CD4-positive, alpha-beta T cell treated with Interleukin-15 for 4 hours (primary cell): ENCODE measurements at places on chromosomes 5 and 9.

GRCh38 chr5:9516591-9516990, 29.3 kb downstream of the SEMA5A start:
- DNase-seq: no peak

GRCh38 chr5:1509346-1510085, 14.2 kb downstream of the LPCAT1 start:
- no peak for DNase-seq

- DNase-seq: no peak
Observed at GRCh38 chr9:94985649-94986048, 259.1 kb downstream of the AOPEP start.

DNA sequence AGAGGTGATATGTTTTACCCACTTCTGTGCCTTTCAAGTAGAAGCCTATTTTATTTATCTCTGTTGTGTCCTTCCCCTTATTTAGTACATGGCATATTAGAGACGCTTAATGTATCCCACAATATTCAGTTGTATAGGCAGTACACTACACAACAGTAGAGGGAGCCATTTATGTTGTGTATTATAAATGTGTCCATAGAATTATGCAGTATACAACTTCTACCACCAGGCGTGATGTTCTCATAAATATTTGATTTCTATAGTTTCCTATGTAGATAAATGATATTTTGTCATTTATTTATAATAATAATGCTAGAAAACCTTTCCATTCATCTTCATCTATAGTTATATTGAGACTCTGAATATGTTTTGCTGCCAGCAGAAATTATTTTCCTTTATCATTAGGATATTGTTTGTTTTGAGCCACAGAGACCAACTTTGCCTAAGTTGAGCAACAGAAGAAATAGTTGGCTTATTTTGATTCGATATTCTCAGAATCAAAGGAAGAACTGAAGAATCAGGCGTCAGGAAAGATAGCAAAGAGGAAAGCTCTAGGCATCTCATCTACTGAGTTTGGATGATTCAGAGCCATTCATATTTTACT, 81.7 kb downstream of the ADAMTS19 start:
- DNase-seq: no peak

DNA sequence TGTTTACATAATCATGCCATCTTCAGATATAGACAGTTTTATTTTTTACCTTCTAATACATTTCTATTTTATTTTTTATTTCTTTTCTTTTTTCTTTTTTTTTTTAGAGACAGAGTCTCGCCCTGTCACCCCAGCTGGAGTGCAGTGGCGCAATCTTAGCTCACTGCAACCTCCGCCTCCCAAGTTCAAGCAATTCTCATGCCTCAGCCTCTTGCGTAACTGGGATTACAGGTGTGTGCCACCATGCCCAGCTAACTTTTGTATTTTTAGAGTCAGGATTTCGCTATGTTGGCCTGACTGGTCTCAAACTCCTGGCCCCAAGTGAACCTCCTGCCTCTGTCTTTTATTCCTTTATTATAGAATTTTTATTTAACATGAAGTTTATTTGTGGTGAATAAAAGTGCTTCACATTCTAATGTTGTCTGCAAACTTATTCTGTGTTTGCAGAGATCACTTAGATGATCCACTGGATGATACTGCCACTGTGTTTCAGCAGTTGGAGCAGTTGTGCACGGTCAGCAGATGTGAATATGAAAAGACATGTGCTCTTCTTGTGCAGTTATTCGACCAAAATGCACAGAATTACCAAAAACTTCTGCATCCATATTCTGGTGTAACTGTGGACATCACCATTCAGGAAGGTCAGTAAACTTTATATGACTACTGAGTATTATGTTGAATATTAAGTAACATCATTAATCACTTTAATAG, 62.2 kb downstream of the RANBP17 start:
- DNase-seq: no peak

DNA sequence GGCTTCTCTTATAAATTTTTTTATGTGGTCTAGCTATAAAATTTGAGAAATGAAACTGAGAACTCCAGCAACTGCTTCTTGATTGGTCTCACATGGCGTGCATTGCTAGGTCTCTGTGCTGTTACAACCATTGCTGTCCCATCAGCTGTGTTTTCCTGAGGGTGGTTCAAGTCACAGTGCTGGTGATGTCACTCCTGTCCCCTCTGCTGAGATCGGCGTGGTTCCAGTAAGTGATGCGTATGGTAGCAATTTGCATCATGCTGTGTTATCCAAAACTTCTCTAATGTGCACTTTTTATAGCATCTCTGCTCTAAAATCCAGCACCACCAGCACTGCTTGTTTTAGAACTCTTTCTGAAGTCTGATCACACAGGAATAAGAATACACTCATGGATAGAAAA, 112.6 kb upstream of the ZNF608 start:
- DNase-seq: no peak

DNA sequence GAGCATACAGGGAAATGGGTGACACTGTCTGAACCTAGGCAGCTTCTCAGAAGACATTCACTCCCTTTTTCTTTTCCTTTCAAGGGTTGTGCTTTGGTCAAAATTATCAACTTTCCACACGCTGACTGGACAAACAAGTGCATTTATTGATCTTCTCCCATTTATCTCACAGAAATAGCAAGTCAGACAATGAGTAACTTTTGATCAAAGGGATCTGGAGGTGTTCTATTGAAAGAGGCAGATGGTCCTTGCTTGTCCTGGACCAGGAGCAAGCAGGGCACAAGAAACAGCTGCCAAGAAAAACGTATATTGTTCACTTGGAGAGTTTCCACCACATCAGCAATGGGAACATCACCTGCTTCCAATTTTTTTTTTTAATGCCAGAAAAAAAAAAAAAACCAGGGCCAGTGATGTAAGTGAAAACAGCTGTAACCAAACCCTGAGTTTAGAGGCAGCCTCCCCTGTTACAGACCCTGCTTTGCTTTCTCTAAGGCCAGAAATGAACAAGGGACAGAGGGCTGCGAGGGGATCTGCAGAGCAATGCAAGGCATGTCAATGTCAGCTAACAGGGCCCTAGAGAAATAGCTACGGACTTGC, 79.8 kb downstream of the NIPSNAP3B start:
- no peak for DNase-seq

DNA sequence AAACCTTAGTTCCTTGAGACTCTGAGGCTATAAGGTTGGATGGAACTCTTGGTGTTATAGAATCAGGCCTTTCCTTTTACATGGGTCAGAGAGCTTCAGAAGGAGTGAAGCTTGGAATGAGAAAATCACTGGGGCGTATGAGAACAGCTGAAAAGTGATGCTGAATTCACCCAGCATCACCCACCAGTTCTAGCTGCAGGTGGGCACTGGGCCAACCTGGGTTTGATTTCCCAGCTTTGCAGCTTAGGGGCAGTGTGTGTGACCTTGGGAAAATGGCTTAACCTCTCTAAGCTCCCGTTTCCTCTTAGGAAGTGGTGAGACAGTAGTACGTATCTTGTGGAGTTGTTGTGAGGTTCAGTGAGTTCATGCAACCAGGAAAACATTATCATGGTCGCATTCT, 10.7 kb downstream of the PCDH12 start:
- no peak for DNase-seq

GRCh38 chr5:143054480-143054941, 284.3 kb downstream of the ARHGAP26 start:
- peak; percentile 28 for DNase-seq

DNA sequence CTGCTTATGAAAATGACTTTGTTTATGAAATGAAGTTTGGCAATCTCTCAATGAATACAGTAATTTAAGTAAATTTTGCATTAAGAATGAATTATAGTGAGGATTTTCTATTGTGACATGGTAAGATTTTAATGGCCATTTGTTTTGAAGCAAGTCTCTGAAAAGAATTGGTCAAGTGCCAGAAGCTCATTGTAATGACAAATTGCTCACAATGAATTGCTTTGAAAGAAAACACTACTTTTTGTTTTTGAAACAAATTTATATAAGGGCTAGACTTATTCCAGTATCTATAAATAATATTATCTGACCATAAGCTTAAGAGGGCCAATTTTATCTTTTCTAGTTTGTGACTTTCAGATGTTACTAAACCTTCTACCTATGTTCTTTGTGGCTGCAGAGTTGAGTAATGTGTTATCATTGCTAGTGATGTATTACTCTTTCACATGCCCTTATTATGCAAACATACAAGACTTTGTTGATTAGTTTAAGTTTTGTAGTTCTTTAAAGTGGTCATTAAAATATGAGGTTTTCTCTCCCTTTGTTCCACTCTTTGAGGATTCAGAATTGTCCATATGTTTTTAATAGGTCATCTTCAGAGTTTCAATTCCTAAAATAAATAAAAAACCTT, 93.0 kb upstream of the ZNF608 start:
- no peak for DNase-seq

DNA sequence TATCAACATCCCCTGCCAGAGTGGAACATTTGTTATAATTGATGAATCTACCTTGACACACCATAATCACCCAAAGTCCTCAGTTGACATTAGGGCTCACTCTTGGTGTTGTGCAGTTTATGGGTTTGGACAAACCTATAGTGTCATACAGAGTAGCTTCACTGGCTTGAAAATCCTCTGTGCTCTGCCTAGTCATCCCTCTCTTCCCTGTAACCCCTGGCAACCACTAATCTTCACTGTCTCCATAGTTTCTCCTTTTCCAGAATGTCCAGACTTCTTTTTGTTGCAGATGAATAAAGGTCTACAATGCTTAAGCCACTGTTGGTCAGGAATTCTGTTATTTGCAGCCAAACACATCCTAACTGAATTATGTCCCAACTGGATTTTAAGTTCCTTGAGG, 22.5 kb upstream of the SUB1 start:
- DNase-seq: no peak

GRCh38 chr5:76576450-76576849, 46.8 kb downstream of the F2RL2 start:
- DNase-seq: no peak

- DNase-seq: no peak
Observed at GRCh38 chr9:89684218-89684617, 79.4 kb downstream of the GADD45G start.

- DNase-seq: no peak
Observed at GRCh38 chr9:3296536-3296935, 229.3 kb downstream of the RFX3 start.

DNA sequence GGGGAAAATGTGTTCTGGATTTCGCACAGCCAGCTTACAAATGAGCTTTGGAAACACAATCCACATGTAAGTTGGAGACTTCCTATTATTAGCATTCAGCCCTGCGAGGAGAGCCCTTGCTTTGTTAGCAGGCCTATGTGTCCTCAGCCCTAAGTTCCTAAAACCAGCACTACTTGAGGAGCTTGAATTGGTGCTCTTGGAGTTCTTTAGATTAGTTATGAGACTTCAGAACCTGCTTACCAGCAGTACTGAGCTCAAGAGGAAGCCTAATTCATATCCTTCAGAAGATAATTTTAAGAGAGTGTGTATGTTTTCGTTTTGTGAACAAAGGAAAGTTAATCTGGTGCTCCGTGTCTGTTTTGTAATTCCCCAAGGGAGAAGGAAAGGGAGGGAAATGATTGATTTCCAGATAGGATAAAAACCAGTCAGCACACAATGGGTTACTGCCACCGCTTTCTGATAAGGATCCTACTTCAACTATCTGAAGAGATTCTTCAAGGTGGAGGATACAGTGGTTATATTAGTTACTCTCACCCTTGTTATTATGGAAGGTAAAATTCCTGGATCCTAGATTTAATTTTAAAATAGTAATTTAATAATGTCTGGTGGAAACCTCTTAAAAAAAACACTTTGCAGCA, 35.2 kb downstream of the PIK3R1 start:
- DNase-seq: no peak

DNA sequence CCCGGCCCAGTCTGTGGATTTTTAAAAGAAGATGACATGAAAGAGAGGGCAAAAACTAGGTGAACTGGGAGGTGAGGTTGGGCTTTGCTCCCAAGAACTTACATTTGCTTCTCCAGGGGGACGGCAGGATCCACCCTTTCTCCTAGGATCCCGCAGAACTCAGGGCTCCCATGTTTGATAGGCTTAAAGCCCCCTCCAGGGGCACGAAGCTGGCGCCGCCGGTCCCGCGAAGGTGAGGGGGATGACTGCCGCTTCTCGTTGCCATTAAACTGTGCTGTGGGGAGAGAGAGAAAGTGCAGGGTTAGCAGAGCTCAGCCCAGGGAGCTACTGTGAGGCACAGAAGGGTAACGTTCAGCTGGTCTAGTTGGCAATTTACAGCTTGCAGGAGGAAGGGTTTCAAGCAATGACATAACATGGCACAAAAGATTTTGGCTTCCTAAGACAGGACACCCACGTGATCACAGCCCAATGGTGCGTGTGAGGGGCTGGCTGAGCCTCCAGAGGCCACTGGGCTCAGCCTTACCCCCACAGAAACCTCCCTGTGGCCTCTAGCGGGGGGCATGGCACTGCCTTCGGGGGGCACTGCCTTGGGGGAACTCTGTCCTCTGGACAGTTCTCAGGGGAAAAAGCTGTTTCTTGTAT, 52.0 kb upstream of the SLC25A51 start:
- DNase-seq: no peak

DNA sequence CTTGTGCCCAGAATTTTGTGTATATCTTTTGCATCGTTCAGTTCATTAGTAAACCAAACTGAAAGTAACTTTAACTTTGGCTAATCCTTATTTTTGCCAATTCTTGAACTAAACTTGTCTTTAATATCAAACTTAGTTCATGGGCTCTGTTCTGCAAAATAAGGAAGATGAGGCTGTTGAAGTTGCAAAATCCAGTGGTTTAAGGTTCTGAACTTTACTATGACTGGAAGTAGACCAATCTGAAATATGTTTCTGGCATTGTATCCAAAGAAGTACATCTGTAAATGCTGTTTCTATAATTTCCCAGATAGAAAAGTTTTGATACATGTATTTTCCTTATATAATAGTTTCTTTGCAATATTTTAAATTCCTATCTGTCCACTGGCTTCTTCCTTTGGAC, 238.1 kb downstream of the CETN3 start:
- DNase-seq: no peak

GRCh38 chr9:113311961-113312360, 8.8 kb upstream of the RNF183 start:
- no peak for DNase-seq

GRCh38 chr9:89505048-89505447, 7.1 kb upstream of the SEMA4D start:
- no peak for DNase-seq

DNA sequence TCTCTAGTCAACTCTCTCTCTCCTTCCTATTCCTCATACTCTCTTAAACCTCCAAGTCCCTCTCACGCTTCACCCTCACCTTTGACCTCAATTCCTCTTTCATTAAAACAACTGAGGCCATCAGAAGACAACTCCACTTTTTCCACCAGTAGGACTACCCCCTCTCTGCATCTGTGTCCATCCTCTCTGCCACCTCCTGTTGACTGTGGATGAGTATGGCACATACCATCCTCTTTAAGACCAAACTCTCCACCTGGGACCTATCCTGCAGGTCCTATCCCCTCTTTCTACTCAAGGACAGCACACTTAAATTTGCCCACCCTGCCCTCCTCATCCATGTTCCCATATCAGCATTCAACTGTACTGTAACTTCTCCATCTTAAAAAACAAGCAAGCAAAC, 89.2 kb downstream of the FOXD1 start:
- DNase-seq: no peak

DNA sequence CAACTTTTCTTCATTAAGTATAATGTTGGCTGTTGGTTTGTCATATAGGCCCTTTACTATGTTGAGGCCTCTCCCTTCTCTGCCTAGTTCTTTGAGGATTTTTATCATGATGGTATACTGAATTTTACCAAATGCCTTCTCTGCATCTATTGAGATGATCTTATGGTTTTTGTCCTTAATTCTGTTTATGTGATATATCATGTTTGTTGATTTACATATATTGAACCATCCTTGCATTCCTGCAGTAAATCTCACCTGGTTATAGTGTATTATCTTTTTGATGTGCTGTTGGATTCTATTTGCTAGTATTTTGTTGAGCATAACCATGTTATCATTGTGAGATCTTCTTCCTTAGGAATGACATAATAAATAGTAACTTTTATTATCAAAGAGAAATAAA, 362.9 kb downstream of the CCDC171 start:
- DNase-seq: no peak
